ENCODE measurements at places on chromosomes 6 and 20.

DNA sequence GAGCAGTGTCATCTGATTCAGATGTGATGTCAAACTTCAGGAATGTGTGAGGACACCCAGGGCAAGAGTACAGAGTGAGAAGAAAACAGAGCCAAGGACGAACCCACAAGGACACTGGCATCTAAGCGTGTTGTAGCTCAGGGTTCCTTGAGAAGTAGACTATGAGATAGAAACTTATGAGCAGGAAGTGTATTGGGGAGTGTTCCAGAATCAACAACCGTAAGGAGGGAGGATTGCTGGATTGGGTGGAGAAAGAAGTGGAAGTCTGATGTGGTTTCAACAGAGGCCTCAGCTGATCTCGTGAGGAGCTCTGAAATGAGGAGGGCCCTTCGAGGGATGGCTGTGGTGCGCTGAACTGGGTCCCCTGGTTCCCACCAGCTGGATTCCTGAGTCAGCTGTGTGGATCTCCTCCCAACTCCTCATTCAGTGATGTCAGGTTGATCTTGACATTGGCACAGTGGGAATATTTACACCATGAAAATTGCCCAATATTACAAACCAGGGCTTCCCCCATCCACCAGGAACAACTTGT is 25.7 kb upstream of the IGF2R start:
- DNase-seq = no peak

GRCh38 chr6:166667796-166668610 is 41.0 kb upstream of the RPS6KA2 start:
- no peak for DNase-seq

DNA sequence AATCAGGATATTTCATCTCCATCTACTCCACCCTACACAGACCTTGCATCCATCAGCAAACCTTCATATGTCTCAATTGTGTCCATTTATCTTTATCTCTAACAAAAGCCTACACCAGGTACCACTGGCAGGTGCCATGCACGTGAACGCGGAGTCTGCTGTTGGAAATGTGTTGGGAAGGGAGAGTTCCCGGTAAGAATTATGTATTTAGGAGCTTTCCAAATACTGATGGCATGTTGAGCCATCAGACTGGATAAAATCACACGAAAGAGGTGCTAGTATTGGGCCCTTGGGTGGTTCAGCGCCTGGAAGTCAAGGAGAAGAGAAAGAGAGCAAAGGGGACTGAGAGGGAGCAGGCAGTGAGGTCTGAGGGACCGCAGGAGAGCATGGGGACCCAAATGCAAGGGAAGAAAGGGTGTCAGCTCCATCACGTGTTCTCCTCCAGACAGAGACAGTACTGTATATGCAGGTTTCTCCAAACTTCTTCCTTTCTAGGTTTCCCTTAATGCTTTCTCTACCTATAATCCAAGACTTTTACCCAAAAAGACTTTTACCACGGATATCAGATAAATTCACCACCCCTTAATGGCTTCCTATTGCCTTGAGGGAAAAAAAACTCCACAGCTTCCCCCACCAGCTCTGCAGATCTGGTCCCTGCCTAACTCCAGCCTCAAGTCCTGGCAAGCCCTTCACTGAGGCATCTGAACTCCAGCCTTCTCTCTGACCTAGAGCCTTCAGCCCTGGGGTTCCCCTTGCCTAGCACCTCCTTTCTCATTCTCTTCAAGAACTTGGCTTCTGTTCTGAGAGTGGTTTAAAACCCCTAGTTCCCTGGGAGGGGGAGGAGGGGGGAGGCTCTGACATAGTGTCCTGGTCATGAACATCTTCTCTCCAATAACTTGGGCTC is 4.8 kb upstream of the ZNF217 start:
- DNase-seq = no peak

GRCh38 chr6:53591873-53592272 is 47.0 kb upstream of the GCLC start:
- DNase-seq = no peak

DNA sequence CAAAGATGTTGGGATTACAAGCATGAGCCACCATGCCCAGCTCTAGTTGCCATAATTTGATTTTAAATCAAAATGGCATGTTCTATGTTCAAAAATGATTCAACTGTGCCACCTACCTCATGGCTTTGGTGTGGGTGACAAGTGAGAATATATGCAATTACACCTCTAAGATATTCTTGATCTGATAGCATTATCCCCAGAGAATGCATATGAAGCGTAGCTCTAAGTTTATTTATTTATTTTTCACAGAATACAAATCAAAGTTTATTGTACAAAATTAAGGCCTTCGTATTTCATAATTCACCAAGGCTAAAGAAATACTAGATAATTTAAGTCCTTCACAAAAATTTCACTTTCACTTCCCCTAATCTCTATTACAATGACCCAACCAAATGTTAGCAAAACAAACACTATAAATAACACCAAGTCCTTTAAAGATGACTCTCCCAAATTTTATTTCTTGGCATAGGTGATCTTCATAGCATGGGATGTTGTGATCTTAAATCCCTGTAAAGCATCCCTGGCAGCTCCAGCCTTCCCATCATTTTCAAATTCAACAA is 205.9 kb upstream of the TAB2 start:
- no peak for DNase-seq

- DNase-seq = no peak
Observed at GRCh38 chr20:38875175-38875993, 50.8 kb upstream of the FAM83D start.

- no peak for DNase-seq
Observed at GRCh38 chr20:25484911-25485511, 77.5 kb downstream of the GINS1 start.

- DNase-seq = no peak
Observed at GRCh38 chr6:76004202-76004601, 68.3 kb downstream of the IMPG1 start.

DNA sequence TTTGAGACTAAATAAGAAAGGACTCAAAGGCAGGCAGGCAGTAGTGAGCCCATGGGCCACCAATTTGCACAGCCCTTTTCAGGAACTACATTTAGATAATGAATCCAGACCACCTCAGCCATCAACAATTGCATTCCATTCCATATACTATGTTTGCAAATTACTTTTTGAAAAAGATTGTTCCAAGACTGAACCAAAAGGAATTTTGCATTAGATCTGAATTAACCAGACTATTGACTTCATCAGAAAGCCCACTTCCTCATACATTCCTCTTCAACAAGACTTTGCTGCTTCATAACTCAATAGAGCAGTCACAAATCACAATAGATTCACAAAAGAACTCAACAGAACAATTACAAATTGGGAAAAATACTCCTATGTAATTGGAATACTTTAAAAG is 229.1 kb downstream of the SIM1 start:
- no peak for DNase-seq

GRCh38 chr20:62917720-62918119 is 8.6 kb downstream of the DIDO1 start:
- no peak for DNase-seq

DNA sequence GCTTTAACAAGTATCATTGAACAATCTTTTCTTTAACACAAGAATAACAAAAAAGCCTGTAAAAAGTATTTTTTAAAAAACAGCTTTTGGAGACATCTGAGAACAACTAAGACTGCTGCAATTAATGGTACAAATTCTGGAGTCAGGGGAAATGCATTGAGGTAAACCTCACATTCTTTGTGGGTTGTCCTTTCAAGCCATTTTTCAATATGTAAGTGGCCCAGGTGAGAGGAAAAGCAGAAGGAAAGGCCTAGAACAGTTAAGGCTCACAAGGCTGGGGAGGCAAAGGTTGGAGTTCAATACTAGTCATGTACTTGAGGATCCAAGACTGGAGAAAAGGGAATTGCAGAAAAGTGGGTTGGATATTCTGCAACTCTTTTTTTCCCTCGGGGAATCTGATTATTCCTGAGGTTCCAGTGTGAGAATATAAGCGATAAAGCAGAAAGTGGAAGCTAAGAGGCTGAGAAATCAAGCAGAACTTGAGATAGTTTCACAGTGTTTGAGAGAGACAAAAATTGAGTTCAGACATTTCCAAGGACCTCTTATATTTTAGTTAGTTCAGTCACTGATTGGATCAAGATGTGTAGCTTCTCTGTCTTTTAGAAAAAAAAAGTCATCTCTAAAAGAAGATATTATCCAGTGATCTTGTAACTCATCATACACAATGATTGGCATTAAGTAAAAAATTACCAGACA is 25.0 kb upstream of the TXLNB start:
- no peak for DNase-seq

- no peak for DNase-seq
Observed at GRCh38 chr6:37840940-37841300, 21.4 kb downstream of the ZFAND3 start.

- no peak for DNase-seq
Observed at GRCh38 chr6:26594730-26595632, 1.8 kb upstream of the ABT1 start.

- no peak for DNase-seq
Observed at GRCh38 chr6:138526822-138527235, 27.5 kb upstream of the NHSL1 start.

- no peak for DNase-seq
Observed at GRCh38 chr6:5680095-5680494, 326.6 kb downstream of the NRN1 start.

GRCh38 chr6:169240125-169240524 is 13.5 kb downstream of the THBS2 start:
- DNase-seq = peak; percentile 45

DNA sequence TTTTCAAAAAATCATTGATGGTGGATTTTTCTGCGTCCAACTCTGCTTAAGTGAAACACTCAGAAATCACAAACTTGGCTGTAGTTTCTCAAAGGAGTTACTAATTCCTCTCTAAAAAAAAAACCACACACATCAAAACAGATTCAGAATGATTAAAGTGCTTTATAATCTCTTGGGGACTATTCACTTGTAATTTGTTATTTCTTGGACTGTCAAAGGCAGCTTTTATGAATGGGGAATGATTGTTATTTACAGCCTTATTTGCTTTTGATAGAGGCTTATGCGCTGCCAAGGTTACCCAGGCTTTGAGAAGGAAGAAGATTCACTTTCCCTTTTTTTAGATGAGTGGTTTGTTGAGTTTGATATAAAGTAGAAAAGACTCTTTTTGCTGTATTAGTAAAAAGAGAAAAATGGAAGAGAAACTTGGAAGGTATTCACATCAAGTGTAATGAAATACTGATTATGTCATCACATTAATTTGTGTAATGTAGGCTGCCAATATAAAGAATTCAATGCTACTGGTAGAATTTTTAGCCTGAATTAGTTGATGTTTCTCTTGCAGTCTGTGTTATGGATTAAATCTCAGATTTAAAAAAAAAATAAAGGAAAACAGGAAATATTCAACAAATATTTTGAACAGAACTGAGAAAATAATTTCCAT is 381.0 kb upstream of the SASH1 start:
- no peak for DNase-seq

DNA sequence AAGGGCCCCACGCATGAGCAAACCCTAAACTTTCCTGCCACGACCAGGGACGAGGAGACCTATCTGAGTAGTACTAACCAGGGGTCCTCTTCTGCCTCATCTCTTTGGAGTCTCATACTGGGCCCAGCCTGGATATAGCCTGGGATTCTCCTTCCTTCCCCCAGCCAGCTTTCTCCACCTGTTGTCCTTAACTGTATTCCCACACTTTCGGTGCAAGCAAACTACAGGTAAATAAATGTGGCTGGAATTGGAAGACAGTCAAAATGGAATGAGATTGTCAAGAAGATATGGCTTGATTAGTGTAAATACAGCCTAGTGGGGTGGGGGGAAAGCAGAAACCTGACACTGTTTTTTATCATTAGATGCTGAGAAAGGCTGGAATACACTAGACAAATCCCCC is 23.5 kb upstream of the LY86 start:
- DNase-seq = no peak

DNA sequence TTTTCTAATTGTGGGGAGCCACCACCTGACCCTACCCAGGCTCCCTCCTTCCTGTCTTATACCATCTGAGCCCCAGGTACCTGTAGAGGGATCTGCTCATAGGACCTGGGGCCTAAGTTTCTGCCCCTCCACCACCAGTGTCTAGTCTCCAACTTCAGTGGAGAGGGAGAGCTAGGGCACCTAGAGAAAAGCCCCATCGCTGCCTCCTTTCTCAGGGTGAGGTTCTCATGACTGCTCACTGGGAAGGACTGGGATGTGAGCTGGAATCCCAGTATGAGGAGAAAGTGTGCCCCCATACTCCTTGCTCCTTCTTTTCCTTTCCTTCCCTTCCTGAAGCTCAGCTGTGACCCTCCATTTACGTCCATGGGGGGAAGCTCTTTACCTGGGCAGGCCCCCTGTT is 231.6 kb downstream of the LRFN2 start:
- DNase-seq = peak; percentile 10

DNA sequence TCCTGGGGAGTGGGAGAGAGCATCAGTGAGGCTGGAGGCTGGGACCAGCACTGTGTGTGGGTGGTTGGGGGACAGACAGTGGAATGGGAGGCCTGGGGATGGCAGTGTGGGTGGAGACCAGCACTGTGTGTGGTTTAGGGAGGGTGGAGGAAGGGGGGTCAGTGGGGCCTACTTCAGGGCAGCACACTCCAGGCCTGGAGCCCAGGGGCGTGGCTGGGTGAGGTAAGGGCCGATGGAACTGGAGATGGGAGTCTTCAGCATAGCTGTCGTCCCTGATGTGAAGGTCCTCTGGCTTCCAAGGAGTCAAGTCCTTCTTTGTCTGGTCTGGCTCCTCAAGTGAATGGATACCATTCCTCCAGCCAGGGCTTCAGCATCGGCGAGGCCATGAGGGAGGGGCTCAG is 18.6 kb downstream of the KCNK17 start:
- DNase-seq = peak; percentile 71

DNA sequence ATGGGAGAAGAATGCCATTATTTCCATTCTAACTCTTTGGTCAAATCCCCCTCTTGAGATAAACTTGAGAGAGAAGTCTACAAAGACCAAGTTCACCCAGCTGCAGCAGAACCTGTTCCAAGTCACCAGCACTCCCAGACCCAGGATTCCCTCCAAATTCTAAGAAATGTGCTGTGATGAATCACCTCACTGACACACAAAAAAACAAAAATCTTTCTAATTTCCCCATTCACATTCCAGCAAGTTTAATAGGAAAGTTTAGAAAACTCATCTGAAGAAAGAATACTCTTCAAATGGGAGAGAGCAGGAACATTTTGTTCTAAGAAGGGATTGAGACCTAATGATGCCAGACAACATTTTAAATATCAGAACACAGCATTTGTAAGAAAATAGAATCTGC is 213.6 kb upstream of the PLCB4 start:
- no peak for DNase-seq

DNA sequence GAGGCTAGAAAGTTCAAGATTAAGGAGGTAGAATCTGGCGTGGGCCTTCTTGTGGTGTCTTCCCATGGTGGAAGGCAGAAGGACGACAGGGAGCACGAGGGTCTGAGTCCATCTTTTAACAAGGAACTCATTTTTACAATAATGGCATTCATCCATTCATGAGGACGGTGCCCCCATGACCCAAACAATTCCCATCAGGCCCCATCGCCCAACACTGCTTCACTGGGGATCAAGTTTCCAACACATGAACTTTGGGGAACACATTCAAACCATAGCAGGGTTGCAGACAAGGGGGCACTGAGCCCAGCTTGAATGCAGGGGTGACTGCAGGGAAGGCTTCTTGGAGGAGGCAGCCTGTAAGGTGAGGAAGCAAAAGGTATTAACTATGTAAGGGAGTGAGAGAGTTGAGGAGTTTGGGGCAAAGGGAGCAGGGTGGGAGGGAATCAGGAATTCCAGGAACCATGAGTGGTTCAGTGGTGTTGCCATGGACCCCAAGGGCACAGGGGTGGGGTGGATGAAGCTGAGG is 5.5 kb downstream of the RAB44 start:
- DNase-seq = no peak

All from sciatic nerve (tissue), 2 donors.